ENCODE measurements at places on chromosomes 13 and 19. TPM values are rescaled to one million over a fixed set of nuclear protein-coding genes. Genes with fewer than 3 reads are reported as not detected.

GRCh38 chr19:46412650-46413261, 608 bp downstream of the CCDC8 start:
- DNase-seq, result no peak

- no peak for DNase-seq
These were observed 11.7 kb upstream of the SOX1 start for GRCh38 chr13:112055036-112055914.

DNA sequence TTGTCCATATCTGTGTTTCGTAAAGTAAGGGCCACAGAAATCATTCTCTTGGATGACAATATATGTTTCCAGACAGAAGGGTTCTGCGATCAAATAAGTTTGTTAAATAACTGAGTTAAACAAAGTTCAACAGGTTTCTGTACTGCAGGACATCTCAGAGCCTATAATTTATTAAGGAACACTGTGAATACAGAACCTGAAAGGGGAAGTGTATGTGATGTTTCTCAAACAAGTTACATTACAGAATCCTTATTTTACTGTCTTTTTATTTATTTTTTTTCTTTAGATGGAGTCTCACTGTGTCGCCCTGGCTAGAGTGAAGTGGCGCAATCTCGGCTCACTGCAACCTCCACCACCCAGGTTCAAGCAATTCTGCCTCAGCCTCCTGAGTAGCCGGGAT, 55.4 kb upstream of the GTF2F2 start:
- DNase-seq, result no peak

Gene ZNF253
- total RNA-seq, result 19.8 TPM

Gene KLK8
- total RNA-seq, result not detected
